Hippocampal formation (tissue), 2 donors: ENCODE measurements at places on chromosomes 6 and 20.
A peak's percentile ranks its signal among the peaks of the same experiment; 100 is the strongest.

DNA sequence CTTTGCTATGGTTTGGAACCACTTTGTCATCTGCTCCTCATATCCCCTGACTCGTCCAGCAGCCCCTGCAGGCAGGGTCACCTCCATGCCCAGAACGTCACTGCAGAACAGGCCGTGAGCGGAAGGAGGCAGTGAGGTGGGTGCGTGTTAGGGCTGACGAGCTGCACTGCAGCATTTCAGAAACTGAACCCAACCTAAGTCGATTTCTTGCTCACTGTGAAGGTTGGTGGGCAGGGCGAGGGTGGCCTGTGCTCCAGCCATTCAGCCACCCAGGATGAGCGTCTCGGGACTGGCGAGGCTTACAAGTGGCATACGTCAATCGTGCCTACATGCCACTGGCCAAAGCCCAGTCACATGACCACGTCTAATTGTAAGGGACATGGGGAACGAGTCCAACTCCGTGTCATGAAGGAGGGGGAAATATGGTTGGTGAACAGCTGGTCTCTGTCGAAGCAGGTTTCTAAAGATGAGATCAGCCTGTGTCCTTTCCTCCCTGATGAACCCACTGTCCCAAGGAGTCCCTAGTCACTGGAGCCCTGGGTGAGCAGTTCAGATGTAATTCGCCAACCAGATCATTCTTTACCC is 289.1 kb downstream of the TAF4 start:
- no peak for DNase-seq

DNA sequence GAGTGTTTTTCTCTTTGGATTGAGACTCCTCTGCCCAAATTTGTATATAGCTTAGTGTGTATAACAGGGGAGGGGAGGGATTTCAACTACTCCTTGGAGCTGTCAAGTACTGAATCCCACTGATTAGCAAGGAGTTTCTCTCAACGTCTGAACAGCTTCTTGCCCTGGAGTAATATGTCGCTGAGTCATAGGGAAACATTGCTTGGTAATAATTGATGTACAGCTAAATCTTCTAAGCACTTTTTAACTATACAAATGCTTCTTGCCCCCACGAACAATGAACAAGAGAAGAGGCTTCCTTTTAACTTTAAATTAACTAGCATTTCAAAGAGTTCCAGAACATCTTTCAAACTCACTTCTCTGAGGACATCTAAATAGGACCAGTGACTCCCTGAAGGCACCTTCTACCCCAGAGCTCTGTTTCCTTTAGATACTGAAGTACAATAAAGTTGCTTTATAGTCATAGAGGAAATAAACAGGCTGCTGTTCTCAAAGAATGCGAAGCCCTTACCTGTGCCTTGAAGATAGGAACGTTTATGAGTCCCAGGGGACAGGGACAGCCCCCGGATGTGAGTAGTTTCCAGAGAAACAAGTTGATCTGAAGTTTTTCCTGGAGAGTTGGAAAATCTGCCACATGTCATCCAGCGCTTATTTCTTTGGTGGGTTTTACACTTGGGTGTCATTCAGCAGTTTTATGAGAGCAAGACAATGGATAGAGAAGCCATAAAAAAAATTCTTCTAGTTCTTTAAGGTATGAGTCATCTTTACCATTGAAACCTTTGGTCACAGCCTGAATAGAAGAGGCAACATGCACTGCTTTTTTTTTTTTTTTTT is 462.5 kb upstream of the BTBD3 start:
- no peak for DNase-seq

- DNase-seq = no peak
Observed at GRCh38 chr6:63352069-63352543, 32.3 kb upstream of the LGSN start.

GRCh38 chr6:170027647-170028043 is 263.2 kb downstream of the DLL1 start:
- no peak for DNase-seq

DNA sequence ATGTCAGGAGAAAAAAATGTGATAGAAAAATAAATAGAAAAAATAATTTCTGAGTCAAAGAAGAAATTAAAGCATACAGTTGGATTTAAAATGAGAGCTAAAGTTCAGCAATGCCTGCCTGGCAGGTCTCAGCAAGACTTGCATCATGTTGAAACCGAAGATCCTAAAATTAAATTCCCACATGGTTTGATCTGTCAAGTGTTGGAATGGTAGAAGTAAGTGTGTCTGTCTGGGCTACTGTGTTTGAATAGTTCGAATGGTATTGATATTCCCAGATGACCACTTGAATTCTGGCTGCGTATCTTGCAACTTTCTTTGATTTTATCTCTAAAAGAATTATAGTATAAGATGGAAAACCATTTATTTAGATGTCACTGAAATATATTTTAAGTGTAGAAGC is 1349.6 kb downstream of the EPHA7 start:
- DNase-seq = no peak

GRCh38 chr6:21855811-21856455 is 262.4 kb downstream of the SOX4 start:
- DNase-seq = no peak

DNA sequence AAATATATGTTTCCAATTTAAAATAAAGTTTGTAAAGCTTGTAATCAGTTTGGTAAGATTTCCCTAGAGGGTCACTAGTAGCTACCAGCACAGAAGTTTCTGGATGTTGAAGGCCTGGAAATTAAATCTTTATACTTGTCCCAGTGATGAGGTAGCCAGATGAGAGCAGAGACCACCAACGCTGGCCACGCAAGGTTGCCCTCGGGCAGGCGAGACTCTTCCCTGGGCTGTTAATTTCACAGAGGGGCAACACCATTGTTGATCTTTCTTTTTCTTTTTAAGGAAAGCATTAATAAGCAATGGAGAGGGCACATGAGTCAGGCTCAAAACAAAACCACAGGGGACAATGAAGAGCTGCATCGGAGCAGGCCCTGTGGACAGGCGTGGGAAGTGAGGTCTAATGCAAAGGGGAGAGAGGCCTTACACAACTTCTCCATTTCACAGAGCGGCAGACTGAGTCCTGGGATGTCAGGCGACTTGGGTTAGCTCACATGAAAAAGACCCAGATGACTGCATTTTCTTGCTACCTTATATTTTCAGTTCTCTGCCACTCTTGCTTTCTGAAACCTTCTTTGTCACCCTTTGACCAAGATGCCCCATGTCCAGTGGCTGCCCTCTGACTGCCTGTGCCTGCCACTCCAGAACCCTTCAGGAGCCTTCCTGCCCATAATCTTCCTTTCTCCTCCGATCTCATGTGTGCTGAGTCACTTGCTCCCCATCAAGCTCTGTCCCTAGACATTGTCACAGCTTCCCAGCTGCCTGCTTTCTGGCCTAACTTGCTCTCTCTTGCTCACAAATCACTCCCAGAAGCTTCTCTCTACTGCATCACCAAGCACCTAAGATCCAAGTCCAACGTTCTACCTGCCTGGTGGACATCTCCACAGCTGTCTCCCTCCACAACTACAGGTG is 107.7 kb upstream of the CDYL start:
- no peak for DNase-seq

DNA sequence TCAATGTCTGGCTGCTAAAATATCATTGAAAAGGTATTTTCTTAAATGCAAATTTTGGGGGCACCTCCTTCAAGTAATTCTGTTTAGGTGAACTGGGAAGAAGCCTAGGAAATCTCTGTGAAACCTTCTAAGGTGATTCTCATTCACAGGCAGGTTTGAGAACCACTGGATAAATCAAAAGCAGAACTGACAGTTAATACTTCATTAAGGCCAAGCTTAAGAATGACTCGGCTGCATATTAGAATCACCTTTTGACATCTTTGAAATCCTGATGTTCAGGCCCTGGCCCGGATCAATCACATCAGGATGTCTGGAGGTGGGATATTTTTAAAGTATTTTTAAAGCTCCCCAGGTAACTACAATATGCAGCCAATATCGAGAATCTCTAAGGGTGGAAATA is 50.6 kb downstream of the FKBP1C start:
- DNase-seq = no peak

- no peak for DNase-seq
Observed at GRCh38 chr20:41166201-41167117, 29.1 kb downstream of the PLCG1 start.

DNA sequence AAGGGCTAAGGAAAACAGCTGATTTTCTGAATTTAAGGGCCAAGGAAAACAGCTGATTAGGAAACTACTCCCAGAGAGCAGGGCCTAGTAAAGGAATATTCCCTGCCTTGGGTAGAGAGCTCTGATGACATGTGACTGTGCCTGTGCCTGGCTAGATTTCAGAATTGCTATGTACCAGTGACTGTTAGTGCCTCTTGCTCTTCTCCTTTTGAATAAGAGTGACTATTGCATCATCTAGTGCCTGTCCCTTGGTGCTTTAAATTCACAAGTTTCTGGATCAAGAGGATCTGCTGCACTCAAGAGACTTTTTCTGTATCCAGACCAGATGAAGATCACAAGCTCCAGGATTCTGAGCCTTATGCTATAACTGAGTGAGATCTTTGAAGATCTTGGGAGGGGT is 332.9 kb downstream of the KIF16B start:
- DNase-seq = no peak

- peak; percentile 39 for DNase-seq
Observed at GRCh38 chr6:148528292-148528691, 185.7 kb downstream of the SASH1 start.

DNA sequence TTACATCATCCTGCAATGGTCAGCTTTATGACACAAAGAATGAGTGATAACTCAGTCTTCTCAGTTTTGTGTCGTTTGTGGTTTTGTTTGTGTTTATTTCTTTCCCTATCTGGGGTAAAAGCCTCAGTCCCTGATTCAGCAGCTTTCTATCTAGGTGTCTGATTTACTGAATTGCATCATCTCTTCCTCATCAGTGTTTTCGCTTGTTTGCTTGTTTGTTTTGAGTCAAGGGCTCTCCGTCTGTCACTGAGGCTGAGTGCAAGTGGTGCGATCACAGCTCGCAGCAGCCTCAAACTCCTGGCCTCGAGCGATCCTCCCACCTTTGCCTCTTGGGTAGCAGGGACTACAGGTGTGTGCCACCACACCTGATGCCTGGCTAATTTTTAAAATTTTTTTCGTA is 548.9 kb downstream of the PRKN start:
- no peak for DNase-seq

DNA sequence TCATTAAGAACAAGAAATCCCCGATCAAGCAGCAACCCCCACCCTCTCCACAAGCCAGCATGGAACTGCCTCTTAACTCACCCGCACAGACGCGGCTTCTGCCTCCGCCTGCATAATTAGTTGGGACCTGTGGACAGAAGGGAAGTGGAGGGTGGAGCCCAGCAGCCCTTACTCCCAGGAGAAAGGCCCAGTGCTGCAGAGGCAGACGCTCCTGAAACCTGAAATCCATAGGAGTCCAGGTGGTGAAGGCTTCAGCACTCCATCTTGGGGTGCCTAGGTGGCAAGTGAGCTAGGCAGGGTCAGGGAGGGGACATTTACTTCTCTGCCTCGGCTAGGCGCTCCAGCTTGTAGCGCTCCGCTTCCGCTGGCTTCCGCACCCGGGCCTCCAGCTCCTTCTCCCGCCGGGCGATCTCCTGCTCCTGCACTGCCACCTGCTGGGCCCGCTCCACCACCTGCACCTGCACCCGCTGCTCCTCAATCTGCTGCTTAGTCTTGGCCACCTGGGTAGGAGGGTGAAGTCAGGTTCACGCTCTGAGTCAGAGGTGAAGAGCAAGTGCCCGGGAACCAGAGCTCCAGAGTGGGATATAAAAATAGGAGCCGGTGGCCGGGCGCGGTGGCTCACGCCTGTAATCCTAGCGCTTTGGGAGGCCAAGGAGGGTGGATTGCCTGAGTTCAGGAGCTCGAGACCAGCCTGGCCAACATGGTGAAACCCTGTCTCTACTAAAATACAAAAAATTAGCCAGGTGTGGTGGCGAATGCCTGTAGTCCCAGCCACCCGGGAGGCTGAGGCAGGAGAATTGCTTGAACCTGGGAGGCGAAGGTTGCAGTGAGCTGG is 10.7 kb downstream of the TUBB start:
- no peak for DNase-seq

GRCh38 chr6:155080881-155081845 is 86.0 kb downstream of the TIAM2 start:
- DNase-seq = no peak

- no peak for DNase-seq
Observed at GRCh38 chr20:36135821-36136220, 18.7 kb upstream of the EPB41L1 start.

GRCh38 chr20:13510837-13511488 is 127.8 kb downstream of the TASP1 start:
- no peak for DNase-seq
